ENCODE measurements at places on chromosomes 12 and 14.

GRCh38 chr12:115259968-115260747, 576.2 kb upstream of the TBX3 start:
- DNase-seq = no peak

GRCh38 chr12:108043750-108044533, 85.1 kb upstream of the WSCD2 start:
- DNase-seq = no peak

GRCh38 chr14:58705066-58705465, 67.3 kb downstream of the DACT1 start:
- no peak for DNase-seq

DNA sequence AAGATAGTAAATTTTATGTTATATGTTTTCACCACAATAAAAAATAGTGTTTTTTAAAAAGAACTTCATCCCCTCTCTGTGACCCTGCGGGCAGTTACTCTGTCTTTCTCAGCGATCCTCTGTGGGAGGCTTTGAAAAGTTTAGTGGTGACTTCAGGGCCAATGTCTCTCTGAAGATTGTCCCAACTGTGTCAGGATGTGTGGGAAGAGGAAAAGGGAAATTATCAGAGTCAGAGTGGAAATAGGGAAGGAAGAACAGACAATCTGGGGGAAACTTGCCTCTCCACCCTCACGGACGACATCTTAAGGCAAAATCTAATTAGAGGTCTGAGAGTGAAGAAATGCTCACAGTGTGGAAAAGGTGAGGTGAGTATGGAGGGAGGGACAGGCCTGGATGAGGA, 3.5 kb upstream of the OR10P1 start:
- DNase-seq = no peak

DNA sequence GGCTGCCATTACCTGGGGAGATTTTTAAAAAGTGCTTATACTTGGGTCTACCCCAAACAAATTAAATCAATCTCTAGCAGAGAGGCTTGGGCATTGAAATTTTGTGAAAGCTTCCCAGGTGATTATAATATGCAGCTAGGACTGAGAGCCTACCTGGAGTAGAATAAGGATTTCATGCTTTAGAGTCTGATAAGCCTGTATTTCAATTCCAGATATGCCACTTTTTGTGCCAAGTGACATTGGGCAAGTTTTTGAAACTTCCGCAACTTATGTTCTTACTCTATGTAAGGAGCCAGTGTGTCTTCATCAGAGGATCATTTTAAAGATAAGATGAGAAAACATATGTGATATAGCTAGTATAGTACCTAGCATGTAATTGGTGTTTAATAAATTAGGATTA, 159.8 kb upstream of the LRIG3 start:
- DNase-seq = no peak

- no peak for DNase-seq
Observed at GRCh38 chr14:100657780-100658179, 68.9 kb upstream of the DLK1 start.

Data from stimulated activated CD8-positive, alpha-beta memory T cell treated with anti-CD3 and anti-CD28 coated beads, Interleukin-2, amount 100 ng/mL, for 48 hours (primary cell).